ENCODE measurements at places on chromosomes 5 and 9.

GRCh38 chr9:124137009-124137943 is 120.5 kb upstream of the NEK6 start:
- no peak for DNase-seq

DNA sequence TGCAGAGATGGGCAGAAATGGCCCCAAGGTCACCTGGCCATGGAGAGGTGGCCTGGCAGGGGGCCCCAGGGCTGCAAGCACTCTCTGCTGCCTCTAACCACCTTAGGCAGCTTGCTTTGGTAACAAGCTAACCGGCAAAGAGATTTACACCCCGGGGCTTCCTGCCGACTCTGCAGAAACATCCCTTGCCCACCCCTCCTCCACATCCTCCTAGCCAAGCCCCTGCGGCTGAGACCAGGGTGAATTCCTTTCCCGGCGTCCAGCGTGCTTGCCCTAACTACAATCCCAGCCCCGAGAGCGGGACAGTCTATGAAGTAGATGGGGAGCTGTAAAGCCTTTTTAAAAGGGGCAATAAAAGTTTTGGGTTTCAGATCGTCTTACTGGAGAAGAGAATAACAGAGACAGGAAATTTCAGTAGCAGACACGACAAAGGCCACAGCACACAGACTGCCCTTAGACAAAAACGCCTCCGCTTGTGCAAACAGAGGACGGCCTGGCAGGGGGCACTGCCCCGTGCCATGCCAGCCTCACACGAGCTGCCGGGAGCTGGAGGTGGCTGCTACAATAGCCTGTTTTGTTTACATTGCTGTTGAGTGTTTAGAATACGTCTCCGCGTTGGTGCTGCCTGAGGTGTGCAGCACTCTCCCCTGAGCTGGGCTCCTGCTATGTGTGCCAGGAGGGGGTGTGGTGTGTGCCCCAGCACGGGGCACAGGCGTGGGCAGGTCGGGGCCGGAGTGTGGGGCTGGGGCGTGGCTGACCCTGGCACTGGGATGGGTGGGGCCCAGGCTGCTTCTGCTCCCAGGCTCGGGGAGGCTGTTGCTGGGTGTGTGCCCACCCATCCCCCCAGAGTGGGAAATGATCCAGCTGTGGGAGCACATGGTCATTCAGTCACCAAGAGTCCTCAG is 15.3 kb downstream of the MYMK start:
- DNase-seq, result no peak

DNA sequence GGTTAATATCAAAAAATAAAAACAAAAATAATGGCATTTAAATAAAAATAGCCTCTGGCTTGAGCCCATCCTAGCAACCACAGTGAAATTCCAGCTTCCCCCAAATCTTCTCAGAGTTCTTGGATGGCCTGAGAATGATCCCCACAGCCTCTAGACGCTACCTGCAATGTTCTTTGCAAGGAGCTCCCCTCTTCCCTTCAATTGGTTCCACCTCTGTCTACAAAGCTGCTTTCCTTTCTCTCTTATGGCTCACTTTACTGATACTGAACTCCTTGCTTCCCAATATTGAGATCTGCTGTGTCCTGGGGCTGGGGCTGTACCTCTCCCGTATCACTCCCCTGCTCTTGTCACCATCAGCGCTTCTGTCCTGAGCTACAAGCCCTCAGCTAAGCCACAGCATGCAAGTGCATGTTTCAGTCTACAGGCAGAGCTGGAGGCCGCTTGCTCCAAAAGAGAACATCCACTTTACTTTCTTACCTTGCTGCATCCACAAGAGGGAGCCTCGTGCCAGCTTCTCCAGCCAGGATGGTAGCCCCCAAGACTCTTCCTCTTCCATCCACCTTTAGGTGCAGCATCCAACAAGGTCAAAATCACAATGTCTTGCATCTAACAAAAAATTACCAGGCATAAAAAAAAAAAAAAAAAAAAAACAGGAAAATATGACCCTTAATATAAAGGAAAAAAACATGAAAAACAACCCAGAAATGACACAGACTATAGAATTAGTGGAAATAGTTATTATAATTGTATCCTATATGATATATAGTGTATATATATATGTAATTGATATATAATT is 57.4 kb upstream of the PRSS3 start:
- DNase-seq, result peak; percentile 64

GRCh38 chr9:81578606-81579005 is 110.7 kb downstream of the TLE1 start:
- no peak for DNase-seq

DNA sequence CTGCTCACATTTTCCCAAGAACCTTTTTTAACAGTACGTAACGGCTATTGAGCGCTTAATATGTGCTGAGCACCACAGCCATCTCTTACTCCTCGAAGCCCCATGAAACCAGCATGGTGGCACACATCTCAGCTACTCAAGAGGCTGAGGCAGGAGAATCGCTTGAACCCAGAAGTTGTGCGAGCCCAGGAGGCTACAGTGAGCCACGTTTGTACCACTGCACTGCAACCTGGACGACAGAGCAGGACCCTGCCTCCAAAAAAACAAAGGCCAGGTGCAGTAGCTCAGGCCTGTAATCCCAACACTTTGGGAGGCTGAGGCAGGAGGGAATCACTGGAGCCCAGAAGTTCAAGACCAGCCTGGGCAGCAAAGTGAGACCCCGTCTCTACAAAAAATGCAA is 28.2 kb downstream of the AQP7 start:
- no peak for DNase-seq

GRCh38 chr5:124677374-124678351 is 68.8 kb downstream of the ZNF608 start:
- DNase-seq, result no peak

DNA sequence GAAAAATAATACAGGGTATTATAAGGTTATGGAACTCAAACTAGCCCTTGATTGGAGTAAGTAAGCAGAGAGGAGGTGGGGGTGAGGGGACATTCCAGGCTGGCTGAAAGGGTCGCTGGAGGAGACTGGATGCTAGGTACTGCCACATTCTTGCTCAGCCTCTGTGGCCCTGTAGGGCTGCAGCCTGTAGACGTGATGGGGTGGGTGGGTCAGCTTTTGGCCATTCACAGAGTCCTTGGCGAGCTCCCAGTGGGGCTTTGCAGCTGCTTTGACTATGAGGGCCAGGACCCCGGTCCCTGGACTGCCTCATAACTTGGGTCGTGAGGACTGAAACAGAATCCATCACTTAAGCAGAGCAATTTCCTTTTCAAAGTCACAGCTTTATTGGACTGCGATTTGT is 4.2 kb upstream of the GDNF start:
- no peak for DNase-seq

GRCh38 chr5:156096259-156096658 is 230.7 kb upstream of the SGCD start:
- DNase-seq, result no peak

- no peak for DNase-seq
Observed at GRCh38 chr5:98111686-98112085, 661.8 kb upstream of the RGMB start.

GRCh38 chr5:159038907-159039306 is 60.8 kb downstream of the EBF1 start:
- no peak for DNase-seq

DNA sequence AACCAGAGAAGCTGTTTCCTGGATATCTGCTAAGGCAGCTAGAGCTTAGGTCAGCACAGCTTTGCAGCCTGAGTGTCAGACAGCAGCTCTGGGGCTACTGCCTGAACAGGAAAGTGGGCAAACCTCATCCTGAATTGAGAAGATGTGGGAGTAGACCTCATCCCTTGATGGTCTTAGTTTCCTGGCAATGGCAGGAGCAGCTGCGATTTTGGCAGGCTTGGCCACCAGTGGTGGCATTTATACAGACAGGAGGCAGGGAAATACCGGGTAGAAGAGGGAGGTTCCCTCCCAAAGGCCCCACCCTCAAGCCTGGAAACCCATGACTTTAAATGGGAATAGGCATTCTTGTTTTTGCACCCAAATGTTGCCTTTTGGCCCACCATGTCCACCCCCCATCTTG is 69.7 kb downstream of the LIX1 start:
- no peak for DNase-seq

DNA sequence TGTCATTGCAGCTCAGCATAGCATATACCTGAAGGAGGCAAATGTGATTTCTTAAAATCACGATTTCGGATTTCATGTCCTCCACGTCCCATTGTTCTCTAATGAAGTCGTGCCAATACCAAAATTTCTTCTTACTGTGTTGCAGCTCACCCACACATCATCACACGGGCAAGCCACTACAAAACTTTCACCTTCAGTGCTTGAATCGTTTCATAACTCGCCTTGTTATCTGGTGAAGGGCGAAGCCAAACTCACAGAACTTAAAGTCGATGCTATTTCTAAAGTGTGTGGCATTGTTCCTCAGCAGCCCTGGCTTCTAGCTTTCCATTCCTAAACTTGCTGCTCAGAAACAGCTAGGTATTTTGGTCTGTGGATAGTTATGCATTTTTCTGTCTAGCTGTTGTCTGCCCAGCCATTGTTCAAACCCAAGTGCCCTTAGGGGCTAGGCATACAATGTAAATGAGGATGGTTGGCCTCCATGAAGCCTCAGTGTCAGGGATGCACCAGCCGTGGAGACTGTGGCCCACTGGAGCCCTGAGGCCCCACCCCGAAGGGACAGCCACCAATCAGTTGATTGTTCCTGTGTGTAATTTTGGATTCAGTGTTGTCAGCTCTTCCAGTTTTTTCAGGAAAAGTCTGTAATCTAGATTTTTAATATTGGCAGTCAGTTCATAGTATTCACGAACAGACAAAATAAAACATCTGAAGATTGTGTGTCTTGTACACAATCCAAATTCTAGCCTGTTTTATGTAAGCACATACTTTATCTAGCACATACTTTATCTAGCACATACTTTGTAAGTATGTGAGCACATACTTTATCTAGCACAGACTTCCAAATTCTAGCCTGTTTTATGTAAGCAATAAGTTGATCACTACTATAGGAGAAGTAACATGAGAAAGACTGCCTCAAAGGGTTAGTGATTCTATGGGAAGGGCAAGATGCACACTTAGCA is 112.8 kb downstream of the DAPK1 start:
- DNase-seq, result no peak

- DNase-seq, result no peak
Observed at GRCh38 chr5:111548348-111548950, 36.1 kb upstream of the STARD4 start.

- no peak for DNase-seq
Observed at GRCh38 chr9:131695366-131695765, 44.5 kb downstream of the RAPGEF1 start.

DNA sequence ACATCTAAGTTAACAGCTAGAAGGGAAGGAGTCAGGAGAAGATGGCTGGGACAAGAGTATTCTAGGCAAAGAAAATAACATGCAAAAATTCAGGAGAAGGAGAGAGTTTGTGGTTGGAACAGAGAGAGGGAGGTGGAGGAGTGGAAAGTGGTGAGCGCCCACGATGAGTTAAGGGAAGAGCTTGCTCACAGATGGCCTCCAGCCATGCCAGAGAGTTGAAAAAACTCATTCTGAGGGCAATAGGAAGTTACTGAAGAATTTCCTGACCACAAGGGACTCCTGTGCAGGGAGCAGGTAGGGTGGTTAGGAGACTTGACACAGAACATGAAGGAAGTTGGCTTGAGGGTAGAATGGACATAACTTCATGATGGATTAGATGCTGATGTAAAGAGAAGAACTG is 159.7 kb downstream of the DOCK2 start:
- no peak for DNase-seq

GRCh38 chr5:113507601-113508000 is 5.9 kb upstream of the YTHDC2 start:
- DNase-seq, result no peak

DNA sequence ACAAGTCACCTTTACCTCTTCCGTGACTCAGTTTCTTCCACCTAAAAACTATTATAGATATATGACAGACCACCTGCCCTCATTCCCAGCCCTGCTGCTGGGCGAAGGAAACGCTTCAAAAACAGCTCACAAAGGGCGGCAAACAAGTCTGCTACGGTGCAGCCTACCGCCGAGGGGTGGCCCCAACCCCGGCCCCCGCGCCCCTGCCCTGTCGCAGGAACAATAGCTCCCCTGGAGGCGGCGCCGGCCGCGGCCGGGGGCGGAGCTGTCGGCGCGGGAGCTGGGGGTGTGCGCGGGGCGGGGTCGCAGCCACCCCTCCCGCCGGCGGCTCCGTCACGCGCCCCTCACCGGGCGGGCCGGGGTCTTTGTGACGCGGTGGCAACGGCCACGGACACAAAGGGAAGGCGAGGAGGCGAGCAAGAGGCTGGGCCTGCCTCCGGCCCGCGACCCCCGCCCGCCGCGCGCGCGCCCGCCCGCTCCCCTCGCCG is at the start of gene TMEFF1:
Gene TMEFF1 (plus strand): TSS at position 362 of the 488 bp plus-strand sequence. CDS start 396 bp downstream, outside the sequence.
- peak; percentile 92 for DNase-seq

DNA sequence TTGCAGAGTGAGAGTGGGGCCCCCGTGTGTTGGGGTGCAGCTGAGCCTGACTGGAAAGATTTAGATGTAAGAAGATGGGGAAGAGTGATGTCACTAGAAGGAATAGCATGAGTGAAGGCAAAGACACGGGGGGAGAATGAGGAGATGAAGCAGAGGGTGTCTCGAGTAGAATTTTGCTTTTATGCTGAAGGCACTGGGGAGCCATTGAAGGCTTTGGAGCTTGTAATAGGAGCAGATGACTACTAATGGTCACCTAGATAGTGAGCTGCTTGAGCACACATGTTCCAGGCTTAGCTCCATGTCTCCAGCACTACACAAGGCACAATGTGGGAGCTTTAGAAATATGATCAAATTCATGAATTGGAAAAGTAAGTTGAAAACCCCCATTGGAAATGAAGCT is 32.1 kb downstream of the COL15A1 start:
- DNase-seq, result no peak

GRCh38 chr5:177608243-177609075 is 8.5 kb downstream of the B4GALT7 start:
- DNase-seq, result no peak

- no peak for DNase-seq
Observed at GRCh38 chr9:88995627-88996026, 4.4 kb downstream of the S1PR3 start.

DNA sequence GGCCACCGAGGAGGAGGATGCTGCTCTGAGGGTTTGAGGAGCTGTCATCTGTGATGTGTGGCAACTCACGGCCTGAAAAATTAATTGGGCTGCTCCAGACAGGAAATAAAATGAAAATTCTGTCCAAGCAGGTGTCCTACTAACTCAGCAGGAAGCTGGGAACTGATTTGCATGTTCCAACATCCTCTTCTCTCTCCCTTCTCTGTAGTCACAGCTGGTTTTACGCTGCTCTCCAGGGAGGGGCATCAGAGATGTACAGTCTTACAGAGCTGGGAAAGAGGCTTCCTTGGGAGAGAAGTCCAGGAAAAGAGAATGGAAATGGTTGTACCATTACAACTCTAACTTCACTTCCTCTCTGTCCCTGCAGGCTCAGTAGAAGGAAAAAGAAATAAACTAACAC is 24.2 kb upstream of the SIL1 start:
- no peak for DNase-seq

DNA sequence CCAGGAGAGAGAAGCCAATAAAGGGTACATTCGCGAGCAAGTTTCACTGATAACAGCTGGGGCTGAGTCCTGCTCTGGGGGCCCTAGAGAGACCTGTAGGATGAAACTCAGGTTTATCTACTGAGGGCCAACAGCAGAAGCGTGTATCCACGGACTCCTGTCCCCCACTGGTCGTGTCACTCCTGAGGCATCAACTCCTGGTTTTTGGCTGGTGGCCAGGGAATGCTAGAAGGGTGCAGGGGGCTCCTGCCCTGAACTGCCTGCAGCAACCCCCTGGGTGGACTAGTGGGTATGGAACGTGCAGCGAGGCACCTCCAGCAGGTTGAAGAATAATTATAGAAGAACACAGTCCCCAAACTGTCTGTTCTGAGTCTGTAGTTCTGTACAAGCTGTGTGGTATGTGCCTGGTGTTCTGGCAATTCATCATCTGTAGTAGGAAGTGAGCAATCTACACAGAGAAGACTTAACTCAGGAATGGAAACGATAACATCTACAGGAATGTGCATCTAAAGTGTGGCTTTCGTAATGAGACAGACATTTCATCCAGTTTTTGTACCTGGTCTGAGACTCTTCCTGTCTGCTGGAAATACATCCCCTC is 64.5 kb upstream of the GNA14 start:
- no peak for DNase-seq

Data from glutamatergic neuron (in vitro differentiated cells).